Stimulated activated CD4-positive, alpha-beta T cell treated with anti-CD3 and anti-CD28 coated beads, Interleukin-4, amount 100 ng/mL, for 1 hour (primary cell): ENCODE measurements at places on chromosomes 11 and 22.

DNA sequence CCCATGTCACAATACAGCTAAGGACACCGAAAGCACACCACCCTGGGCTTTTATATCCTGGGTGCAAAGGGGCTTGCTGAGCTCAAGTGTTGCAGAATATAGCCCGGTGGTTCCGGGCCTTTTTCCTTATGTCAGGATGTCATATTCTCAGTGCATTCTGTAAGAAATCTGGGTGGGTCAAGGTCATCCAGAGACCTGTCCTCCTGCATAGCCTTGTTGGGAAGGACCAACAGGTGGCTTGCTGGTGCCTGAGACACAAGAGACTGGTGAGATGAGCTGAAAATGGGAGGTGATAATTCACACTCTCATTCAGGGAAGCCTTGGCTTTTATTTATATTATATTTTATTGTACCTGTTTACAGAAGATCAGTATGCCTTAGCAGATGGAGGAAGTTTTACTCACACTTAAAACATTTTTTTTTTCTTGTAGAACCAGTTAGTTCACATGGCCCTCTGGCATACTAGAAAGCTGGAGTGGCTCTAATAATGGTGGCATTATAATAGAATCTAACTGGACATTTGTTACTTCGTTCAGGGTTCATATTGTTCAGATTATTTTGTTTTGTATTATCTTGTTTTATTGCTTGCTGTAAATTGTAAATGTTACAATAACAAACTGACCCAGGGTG, 14.6 kb upstream of the TMEM123 start:
- no peak for DNase-seq

- DNase-seq, result no peak
Measured at GRCh38 chr11:94849839-94850238, 81.7 kb downstream of the AMOTL1 start.

GRCh38 chr11:8577791-8578581, 16.0 kb downstream of the STK33 start:
- no peak for DNase-seq

GRCh38 chr22:28810821-28811491, 10.6 kb upstream of the XBP1 start:
- DNase-seq, result no peak
